ENCODE measurements at places on chromosomes 11 and 22. TPM values are rescaled to one million over a fixed set of nuclear protein-coding genes. Genes with fewer than 3 reads are reported as not detected.

DNA sequence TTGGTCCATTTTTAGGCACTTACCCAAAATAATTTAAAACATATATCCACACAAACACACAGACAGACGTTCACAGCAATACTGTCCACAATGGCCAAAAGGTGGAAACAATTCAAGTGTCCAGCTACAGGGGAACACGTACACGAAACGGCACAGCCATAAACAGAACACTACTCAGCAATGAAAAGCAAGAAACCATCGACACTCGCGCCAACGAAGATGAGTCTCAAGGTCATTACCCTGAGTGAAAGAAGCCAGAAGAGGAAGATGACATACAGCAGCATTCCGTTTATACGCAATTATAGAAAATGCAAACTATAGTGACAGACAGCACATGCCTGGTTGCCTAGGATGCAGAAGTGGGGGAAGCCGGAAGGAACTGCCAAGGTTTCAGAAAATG, 13.4 kb upstream of the COMT start:
- H3K36me3 ChIP-seq, result peaks cover 9% of the 10 kb centered on the region
- no peak overlapping the region for H3K4me3 ChIP-seq
- no peaks in the 10 kb centered on the region for H3K27me3 ChIP-seq
- peak overlapping the region; percentile 26 for H3K27ac ChIP-seq

DNA sequence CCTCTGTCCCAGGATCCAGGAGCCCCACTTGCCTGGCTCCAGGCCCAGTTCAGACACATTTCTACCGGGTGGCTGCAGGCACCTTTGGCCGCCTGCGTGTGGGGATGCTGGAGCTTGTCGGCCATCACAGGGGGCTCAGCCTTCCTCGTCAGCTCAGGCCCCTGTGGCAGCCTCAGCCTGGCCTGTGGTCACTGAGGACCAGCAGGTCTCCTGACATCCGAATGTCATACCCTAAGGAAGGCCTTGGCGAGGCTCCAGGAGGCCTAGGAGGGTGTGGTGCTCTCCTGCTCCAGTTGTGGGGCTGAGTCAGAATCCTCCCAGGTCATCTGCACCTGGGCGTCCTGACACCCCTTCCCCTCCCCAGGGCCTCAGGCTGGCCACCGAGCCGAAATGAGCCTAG, 14.9 kb upstream of the SOX10 start:
- H3K4me1 ChIP-seq, result no peaks in the 10 kb centered on the region
- no peak for DNase-seq
- H3K27ac ChIP-seq, result no peak overlapping the region
- no peaks in the 10 kb centered on the region for H3K27me3 ChIP-seq
- no peak overlapping the region for H3K4me3 ChIP-seq

DNA sequence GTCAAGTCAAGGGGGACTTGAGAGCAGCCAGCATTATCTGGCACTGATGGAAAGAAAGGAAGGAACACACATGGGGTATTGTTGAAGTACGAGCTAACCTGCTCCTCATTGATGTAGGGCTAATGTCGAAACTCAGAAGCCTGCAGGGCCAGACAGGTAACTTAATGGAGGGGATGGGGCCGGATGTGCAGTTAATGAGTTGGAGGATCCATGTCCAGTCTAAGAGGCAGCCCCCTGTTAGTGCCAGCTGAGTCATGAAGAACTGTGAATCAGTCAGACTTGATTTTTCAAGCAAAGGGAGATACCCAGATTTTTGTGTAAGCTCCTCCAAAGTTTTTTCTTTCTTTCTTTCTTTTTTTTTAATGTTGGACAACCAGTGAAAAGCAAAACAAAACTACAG, 65.6 kb downstream of the CECR2 start:
- no peaks in the 10 kb centered on the region for H3K4me1 ChIP-seq
- H3K27ac ChIP-seq, result no peak overlapping the region
- DNase-seq, result no peak
- no peak overlapping the region for H3K4me3 ChIP-seq

- no peak for DNase-seq
- peaks cover 2% of the 10 kb centered on the region for H3K4me1 ChIP-seq
- H3K27ac ChIP-seq, result no peak overlapping the region
- H3K36me3 ChIP-seq, result no peaks in the 10 kb centered on the region
- no peak overlapping the region for H3K4me3 ChIP-seq
Observed at GRCh38 chr11:114049050-114049449, 10.5 kb upstream of the ZBTB16 start.

- H3K36me3 ChIP-seq, result no peaks in the 10 kb centered on the region
- H3K27ac ChIP-seq, result no peak within 1 kb of the TSS
- H3K4me1 ChIP-seq, result no peaks in the 10 kb centered on the region
- H3K27me3 ChIP-seq, result no peaks in the 10 kb centered on the region
- no peak for DNase-seq
Observed at GRCh38 chr11:1622086-1622485, at the start of gene KRTAP5-4. KRTAP5-4 (minus strand) TSS chr11:1622138; CDS start chr11:1622093, 45 bp downstream.

BCR gene
- 49.5 TPM for polyA plus RNA-seq

- H3K4me3 ChIP-seq, result no peak overlapping the region
- no peak for DNase-seq
- no peak overlapping the region for H3K27ac ChIP-seq
- H3K4me1 ChIP-seq, result no peaks in the 10 kb centered on the region
- peaks cover 74% of the 10 kb centered on the region for H3K36me3 ChIP-seq
- H3K27me3 ChIP-seq, result no peaks in the 10 kb centered on the region
Observed at GRCh38 chr11:33062137-33062536, 22.8 kb downstream of the TCP11L1 start.

DNA sequence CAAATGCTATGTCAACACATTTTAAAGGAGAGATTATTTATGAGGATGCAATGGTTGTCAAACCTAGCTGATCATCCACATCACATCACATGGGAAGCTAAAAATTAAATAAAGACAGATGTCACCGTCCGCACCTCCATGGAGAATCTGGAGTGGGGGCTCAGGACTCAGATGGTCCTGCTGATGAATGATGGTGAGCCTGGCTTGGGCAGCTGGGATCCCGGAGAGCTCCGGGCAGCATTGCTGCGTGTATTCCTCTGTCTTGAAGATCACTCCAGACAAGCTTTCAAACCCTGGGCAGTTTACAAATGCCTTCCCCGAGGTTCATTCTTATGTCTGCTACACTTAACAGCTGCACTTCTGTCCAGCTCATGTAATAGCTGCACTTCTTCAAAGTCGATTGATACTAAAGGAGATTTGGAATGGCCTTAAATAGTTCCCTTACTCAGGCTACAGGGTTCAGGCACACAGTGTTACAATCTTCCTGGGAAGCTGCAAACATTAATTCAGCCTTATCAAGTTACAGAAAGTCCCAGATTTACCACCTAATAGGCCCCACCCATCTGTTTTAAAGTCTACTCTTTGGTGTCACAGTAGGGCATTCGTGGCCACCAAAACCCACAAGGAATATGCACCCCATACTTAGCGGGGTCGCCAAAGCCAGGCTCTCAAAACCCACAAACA, 34.7 kb upstream of the CSNK2A3 start:
- H3K27me3 ChIP-seq, result no peaks in the 10 kb centered on the region
- H3K27ac ChIP-seq, result no peak overlapping the region
- DNase-seq, result no peak
- no peak overlapping the region for H3K4me3 ChIP-seq
- H3K4me1 ChIP-seq, result peaks cover 4% of the 10 kb centered on the region

PTGDR2 gene
- polyA plus RNA-seq, result 0.41 TPM

LDLRAD3 gene
- polyA plus RNA-seq, result 15.0 TPM

DNA sequence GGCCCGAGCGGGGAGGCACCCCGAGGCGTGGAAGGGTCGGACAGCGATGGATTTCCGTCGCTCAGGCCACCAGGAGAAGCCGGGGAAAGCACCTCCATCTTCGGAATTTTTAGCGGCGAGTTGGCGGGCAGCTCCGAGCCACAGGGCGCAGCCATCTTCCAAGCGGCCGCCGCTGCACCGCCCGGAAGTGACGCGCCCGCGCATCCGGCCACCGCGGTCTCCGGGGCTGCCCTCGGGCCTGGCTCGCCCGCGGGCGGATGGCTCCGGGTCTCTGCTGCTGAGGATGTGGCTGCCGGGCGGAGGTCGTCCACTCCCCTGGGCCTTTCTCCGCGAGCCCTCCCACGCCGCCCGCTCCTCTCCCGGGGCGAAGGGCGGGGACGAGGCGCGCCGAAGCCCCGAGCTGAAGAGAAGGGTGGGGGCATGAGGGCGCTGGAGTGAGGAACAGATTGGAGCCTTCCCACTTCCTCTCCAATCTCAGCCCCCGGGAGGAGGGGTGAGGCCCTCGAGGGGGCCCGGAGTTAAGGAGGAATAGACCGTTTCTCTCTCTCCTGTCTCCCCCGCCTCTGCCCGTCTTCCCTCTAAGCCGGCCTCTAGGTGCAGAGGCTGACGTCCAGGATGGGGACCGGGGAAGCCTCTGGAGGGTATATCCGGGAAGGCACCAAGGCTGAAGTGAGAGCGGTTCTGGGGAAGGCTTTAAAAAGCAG, at the start of gene MSANTD2:
TSS of gene MSANTD2 (minus strand) at position 181 of the 704 bp plus-strand sequence. CDS start at position 155, 26 bp downstream.
- H3K27ac ChIP-seq, result peak within 1 kb of the TSS; percentile 99
- H3K27me3 ChIP-seq, result no peaks in the 10 kb centered on the region
- H3K4me1 ChIP-seq, result peaks cover 11% of the 10 kb centered on the region
- DNase-seq, result peak; percentile 96

CRYBB2 gene
- 0.75 TPM for polyA plus RNA-seq

DNA sequence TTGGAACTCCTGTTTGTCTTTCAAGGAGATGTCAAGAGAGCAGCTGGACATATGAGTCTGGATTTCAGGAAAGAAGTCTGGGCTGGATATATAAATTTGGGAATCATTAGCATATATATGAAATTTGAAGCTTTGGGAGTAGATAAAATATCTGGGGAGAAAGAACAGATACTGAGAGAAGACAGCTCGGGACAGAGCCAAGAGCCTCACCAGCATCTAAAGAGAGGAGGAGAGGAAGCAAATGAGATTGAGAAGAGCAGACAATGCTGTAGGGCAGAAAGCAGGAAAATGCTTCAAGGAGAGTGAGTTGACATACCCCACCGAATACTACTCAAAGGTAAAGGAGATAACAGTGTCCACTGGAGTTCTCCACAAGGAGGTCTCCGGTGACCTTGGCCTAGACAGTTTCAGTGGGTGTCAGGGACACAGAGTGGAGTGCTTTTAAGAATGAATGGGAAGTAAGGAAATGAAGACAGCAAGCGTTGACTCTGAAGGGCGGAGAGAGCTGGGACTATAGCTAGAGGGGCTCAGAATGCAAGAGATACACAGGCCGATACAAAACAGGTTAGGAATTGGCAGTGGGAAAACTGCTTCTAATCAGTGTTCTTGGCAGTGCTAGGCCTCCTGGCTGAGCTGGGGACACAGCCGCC, 862 bp downstream of the APBB1 start:
- peak overlapping the region; percentile 85 for H3K4me3 ChIP-seq
- H3K4me1 ChIP-seq, result peaks cover 6% of the 10 kb centered on the region
- no peaks in the 10 kb centered on the region for H3K36me3 ChIP-seq
- H3K27ac ChIP-seq, result peak overlapping the region; percentile 87
- DNase-seq, result no peak
- no peaks in the 10 kb centered on the region for H3K27me3 ChIP-seq

- no peak for DNase-seq
- no peaks in the 10 kb centered on the region for H3K27me3 ChIP-seq
- no peaks in the 10 kb centered on the region for H3K4me1 ChIP-seq
- no peak overlapping the region for H3K27ac ChIP-seq
- H3K36me3 ChIP-seq, result no peaks in the 10 kb centered on the region
Observed at GRCh38 chr11:131522851-131523250, 152.4 kb downstream of the NTM start.

MOGAT2 gene
- not detected for polyA plus RNA-seq

- no peaks in the 10 kb centered on the region for H3K4me1 ChIP-seq
- no peaks in the 10 kb centered on the region for H3K27me3 ChIP-seq
- no peak for DNase-seq
Observed at GRCh38 chr11:10022764-10023163, 271.3 kb downstream of the SBF2 start.

DNA sequence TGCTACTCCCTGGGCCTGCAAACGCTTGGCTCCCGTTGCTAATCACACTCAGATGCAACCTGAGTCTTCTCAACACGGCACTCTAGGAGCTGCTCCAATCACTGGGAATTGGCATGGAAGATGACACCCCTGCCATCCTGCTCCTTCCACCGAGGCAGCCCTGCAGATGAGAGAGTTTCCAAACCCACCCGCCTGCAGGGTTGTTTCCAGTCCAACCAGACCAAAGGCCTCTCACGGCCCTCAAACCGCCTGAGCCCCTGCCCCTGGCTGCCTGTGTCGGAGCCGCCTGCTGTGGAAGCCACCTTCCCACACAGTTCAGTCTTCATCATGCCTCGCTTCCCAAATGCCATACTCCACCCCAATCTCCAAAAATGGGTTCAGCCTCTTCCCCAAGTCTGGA, 36.8 kb upstream of the TP53I11 start:
- H3K4me3 ChIP-seq, result no peak overlapping the region
- no peaks in the 10 kb centered on the region for H3K36me3 ChIP-seq
- H3K4me1 ChIP-seq, result no peaks in the 10 kb centered on the region
- no peak for DNase-seq

TMEM134 gene
- polyA plus RNA-seq, result 33.4 TPM

- no peak overlapping the region for H3K4me3 ChIP-seq
- no peaks in the 10 kb centered on the region for H3K27me3 ChIP-seq
- no peak for DNase-seq
- no peaks in the 10 kb centered on the region for H3K4me1 ChIP-seq
Observed at GRCh38 chr22:40721266-40721665, 42.0 kb downstream of the MCHR1 start.

DNA sequence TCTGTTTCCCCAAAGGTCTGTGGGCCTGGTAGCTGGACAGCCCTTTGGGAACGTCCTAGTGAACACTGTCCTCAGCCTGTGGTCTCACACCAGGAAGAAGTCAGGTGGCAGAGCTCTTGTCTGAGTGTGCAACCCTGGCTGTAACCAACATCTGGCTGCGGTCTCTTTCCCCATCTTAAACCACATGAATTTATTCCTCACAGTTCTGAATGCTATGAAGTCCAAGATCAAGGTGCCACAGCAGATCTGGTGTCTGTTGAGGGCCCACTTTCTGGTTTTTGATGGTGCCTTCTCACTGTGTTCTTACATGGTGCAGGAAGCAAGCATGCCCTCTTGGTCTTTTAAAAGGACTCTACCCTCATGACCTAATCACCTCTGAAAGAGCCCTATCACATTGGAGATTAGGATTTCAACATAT, 2.7 kb downstream of the UPB1 start:
- H3K36me3 ChIP-seq, result no peaks in the 10 kb centered on the region
- no peak for DNase-seq

- H3K4me3 ChIP-seq, result peak overlapping the region; percentile 68
- H3K4me1 ChIP-seq, result peaks cover 18% of the 10 kb centered on the region
- no peak for DNase-seq
- H3K36me3 ChIP-seq, result peaks cover 66% of the 10 kb centered on the region
- peak overlapping the region; percentile 88 for H3K27ac ChIP-seq
Observed at GRCh38 chr11:62572431-62572830, 1.3 kb downstream of the EEF1G start.

DNA sequence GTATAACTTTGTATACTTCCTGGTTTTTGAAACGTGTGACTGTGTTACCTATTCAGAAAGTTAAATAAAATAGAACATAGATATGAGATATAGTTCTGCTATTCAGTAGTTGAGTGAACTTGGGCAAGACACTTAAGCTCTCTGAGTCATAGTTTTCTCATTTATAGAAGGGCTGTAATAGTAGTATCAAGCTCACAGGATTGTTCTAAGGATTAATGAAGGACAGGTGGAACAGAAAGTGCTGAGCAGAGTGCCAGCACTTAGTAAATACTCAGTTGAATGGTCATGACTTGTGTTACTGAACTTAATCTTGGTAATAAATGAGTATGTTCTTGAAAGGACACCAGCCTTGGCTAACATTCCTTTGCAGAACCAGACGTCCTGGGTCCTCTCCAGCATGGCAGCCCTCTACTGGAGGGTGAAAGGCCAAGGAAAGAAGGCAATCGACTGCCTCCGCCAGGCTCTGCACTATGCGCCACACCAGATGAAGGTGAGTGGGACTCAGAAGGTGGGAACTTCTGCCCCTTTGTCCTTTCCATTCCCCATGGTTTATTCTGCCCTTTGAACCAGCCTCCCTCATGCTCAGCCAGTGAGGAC, 131.2 kb downstream of the TTC17 start:
- DNase-seq, result no peak
- H3K4me1 ChIP-seq, result no peaks in the 10 kb centered on the region
- H3K27me3 ChIP-seq, result no peaks in the 10 kb centered on the region
- H3K27ac ChIP-seq, result no peak overlapping the region
- H3K4me3 ChIP-seq, result no peak overlapping the region
